ENCODE measurements at places on chromosomes 7 and 10.
A peak's percentile ranks its signal among the peaks of the same experiment; 100 is the strongest.

- no peak for DNase-seq
These were observed 3.9 kb downstream of the KLRG2 start for GRCh38 chr7:139479620-139480019.

GRCh38 chr10:28087661-28088351, 88.9 kb upstream of the ODAD2 start:
- DNase-seq: peak; percentile 19

GRCh38 chr10:75718991-75719390, 287.6 kb downstream of the LRMDA start:
- no peak for DNase-seq

DNA sequence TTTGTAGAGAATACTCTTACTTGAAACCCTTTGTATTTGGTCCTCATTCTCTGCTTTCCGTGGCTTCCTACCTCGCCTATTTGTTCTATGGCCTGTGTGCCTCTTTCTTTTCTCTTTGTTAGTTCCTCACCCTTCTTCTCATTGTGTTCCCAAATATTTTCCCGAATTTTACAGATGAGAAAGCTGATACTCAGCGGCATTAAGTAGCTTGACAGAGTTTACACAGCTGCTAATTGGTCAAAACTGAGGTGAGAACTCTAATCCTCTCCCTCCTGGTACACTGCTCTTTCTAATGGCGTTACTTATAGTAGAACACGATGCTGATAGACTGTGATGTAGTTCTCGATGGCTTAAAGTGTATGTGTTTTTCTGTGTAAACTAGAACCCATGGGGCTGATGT, 80.7 kb upstream of the HDAC9 start:
- DNase-seq: no peak

DNA sequence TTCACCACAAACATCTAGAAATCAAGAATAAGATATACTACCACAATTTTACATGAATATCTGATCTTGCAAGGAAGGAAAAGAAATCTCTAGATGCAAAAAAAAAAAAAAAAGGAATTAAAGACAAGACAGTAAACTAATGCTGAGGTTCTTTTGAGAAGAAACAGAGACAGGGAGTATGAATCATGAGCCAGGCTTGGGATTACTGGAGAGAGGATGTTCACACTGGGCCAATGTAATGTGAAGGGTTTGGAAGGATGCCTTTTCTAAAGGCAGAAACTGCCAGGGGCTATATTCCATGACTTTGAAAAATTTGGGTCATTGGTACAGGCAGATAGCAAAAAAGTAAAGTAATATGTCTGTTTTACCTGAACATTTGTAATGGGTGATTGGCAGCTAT, 573.0 kb upstream of the IGFBP3 start:
- DNase-seq: no peak

GRCh38 chr7:155256761-155257481, 40.8 kb upstream of the INSIG1 start:
- no peak for DNase-seq

All from GF-D8 (cell line).